Right renal pelvis (tissue), 4 donors: ENCODE measurements at places on chromosomes 5 and 9. TPM values are rescaled to one million over a fixed set of nuclear protein-coding genes. Genes with fewer than 3 reads are reported as not detected.

DNA sequence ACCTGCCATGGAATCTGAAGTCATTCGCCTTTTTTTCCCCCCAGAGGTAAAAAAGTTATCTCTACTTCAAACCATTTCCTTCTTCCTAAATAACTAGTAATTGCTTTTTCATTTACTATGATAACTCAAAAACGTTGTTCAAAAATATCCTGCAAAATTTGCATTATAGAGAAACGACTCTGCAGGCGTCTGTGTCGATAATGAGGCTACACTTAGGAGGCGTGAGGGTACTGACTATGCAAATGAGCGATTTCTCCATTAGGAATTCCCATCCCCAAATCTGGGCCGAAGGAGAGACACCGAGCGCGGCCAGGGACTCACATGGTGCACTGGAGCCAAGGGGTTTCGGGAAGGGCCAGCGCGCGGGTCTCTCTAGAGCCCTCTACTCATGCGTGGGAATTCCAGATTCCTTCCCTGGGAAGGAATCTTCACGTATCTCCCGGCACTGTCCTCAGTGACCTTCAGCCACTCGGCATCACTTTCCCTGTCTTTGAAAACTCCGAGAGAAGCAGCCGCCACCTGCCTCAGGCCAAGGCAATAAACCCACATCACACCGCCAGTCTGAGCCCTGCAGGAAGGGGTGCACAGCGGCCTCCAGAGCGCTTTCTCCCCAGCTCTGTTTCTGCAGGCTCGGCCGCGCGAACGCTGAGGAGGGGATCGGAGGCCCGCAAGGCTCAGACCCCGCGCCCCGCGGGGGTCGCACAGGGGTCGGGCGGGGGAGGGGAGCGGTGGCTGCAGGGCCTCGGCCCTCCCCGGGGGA lies 718 bp upstream of the DENND4C start:
- DNase-seq, result peak; percentile 75

DNA sequence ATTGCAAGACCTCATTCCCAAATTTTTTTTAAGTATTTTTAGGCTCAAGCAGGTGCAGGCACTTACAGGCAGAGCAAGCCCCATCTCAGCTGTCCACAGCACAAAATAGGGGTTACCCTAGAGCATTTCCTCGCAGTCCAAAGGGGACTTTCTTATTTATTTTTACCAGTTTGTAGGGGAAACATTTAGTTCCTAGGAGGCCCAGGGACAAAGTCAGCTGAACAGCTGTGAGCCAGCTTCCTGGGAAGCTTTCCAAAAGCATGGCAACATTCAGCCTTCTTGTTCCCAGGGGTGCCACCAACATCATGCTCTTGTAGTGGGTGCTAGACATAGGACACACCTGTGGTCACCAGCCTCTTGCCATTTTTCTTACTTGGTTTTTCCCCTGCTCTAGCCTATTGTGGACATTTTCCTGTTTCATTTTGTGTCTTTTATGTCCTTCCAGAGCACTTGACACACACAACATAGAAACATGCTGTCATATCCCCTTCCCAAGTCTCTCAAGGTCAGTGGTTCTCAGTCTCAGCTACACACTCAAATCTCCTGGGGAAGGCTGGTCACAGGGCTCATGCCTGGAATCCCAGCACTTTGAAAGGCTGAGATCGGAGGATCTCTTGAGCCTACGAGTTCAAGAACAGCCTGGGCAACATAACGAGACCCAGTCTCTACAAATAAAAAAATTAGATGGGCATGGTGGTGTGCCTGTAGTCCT lies 38.2 kb downstream of the HAVCR1 start:
- DNase-seq, result no peak

GRCh38 chr5:8944005-8944404 lies 601.9 kb downstream of the SEMA5A start:
- no peak for DNase-seq

Gene ADAMTS16
- 79.4 TPM for polyA plus RNA-seq

- DNase-seq, result no peak
Measured at GRCh38 chr9:124843456-124844034, 9.7 kb upstream of the WDR38 start.

GRCh38 chr5:150559088-150559487 lies 51.2 kb downstream of the NDST1 start:
- DNase-seq, result no peak

DNA sequence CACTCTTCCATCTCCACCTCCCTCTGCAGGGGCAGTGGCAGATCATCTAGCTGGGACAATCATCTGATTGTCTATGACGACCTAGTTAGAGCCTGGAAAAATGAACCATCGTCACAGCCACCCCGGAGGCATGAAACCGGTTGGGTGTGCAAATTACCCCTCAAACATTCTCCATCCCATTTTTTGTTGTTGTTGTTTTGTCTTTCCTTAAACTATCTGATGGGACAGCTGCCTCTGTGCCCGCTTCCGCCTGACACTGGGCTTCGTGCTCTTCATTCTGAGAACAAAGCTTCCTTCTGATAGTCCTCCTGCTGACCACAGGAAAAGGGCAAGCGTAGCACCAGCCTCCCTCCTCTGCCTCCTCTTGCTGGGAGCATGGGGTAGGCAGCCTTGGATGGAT lies 7.0 kb upstream of the NDST1 start:
- DNase-seq, result no peak

GRCh38 chr9:128540634-128541360 lies 11.6 kb upstream of the SPTAN1 start:
- no peak for DNase-seq

DNA sequence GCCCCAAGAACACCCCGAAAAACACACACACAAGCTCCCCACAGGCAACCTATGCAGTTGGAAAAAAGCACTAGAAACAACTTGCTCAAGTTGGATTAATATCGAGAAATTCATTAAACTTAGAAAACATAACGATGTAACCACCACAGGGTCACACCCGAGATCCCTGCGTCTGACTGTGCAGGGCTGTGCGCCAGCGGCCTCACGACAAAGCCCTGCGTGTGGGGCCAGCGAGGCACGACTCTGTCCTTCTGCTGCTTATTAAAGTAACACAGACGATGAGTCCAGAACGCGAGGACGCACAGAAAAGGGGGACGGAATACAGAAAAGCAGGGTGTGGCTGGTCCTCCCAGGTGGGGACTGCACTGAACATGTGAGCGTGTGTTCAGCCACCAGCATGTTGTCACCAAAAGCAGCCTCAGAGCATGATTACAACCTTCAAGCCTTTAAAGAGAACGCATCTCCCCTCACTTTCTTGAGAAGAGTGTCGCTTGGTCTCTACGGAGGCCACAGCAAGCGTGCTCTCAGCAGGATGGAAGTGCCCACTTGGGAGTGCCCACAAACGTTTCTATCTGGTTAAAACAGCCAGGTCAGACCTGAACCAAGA lies 14.4 kb downstream of the SLC12A7 start:
- DNase-seq, result no peak

Gene LRRC19
- polyA plus RNA-seq, result 18.1 TPM

Gene C7
- 187 TPM for polyA plus RNA-seq

Gene HRH2
- polyA plus RNA-seq, result 2.8 TPM

DNA sequence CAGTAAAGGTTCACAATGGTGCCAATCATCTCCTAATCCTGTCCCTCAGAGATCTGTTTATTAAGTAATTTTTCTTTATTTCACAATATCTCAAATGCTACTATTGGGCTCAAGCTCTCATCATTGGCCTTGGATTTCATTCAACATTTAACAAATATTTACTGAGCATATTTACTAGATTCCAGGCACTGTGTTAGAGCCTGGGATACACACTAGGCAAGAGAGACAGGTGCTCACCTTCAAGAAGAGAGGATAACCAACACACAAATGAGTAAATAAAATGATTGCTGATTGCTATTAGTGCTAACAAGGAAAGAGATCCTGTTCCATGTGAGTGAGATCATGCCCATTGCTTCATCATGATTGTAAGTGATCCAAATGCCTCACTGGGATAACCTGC lies 27.4 kb downstream of the PPP2R2B start:
- DNase-seq, result no peak

- no peak for DNase-seq
Measured at GRCh38 chr5:96789794-96790330, 17.9 kb downstream of the ERAP1 start.

Gene RASGEF1C
- 0.55 TPM for polyA plus RNA-seq

DNA sequence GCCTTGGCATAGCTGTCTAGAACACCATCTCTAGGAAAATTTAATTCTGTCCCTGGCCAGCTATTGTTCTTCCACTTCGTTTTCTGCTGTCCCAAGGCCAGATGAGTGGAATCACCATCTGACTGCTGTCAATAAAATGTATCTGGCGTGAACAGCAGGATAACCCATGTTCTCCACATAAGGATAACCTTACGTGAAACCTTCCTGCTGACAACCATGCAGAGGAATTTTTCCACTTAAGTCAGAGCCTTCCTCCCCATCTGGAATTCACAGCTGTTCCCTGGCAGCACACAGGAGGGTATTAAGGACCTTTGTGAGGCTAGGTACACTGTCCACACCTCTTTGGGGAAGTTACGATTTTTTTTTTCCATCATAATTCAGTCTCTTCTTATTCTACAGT lies 28.6 kb downstream of the RNF44 start:
- DNase-seq, result no peak

- DNase-seq, result no peak
Measured at GRCh38 chr9:128152133-128153059, 3.1 kb downstream of the LCN2 start.

Gene SDHA
- polyA plus RNA-seq, result 141 TPM

- no peak for DNase-seq
Measured at GRCh38 chr5:150557509-150557872, 49.6 kb downstream of the NDST1 start.

DNA sequence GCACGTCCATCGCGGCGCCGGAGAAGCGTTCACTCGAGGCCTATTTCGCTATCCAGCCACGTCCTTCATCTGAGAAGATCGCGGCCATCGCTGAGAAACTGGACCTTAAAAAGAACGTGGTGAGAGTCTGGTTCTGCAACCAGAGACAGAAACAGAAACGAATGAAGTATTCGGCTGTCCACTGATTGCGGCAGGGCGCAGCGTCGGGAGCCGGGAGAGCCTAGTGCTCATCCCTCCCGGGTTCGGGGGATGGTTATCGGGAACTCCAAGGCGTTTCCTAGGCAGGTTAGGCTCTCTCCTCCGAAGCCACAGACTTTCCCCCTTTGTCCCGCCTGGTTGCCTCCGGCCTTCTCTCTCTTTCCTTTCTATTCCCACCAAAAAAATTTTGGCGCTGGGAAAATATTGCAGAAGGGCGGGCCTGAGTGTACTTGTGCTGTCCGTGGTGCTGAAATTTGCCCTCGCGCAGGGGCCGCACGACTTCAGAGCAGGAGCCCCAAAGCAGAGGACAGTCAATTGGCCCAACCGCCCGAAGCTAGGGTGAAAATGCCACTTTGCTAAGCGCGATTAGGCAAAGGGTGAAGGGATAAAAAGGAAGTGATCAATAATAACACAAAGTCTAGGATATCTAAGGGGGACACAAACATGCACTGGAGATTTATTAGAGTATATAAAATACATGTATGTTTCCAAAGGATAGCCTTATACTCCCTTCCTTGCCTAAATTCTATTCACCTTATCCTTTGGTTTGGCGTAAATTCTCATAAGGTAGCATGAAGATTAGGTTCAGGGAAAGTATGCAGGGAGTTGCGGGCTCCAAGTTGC lies 1.8 kb downstream of the POU4F3 start:
- DNase-seq, result peak; percentile 61

Gene ACSL6
- polyA plus RNA-seq, result 1.7 TPM

DNA sequence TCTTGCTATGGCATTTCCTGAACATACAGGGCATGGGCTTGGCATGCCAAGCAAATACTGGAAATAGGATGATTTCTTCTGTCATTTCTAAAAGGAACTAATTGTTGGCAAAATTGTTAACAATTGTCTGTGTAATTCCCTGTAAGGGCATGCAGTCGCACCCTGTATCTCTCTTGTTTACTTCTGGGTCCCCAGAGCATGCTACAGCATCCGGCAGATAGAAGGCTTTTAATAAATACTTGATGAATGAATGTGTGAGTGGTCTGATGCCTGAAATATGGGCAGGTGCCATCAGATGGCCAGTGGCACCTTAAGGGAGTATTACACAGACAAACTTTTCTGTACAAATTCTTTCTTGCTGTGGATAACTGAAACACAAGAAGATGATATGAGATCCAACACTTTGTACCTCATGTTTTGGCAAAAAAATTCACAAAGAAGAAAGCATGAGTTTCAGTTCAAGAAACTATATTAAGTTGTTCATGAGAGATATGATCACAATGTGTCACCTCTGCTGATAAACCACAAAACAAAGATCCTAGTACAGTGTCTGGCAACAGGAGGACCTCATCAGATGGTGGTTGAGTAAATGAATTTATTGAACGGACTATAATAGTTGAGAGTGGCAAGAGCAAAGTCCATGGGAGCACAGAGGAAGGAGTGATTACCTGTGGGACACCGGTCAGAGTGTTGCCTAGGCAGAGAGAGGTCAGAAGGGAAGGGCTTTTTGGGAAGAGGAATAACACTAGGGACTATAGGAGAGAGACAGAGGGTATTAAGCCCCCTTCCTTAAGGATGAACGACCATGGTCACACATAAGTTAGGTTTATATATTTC lies 194.2 kb downstream of the ATP10B start:
- no peak for DNase-seq

DNA sequence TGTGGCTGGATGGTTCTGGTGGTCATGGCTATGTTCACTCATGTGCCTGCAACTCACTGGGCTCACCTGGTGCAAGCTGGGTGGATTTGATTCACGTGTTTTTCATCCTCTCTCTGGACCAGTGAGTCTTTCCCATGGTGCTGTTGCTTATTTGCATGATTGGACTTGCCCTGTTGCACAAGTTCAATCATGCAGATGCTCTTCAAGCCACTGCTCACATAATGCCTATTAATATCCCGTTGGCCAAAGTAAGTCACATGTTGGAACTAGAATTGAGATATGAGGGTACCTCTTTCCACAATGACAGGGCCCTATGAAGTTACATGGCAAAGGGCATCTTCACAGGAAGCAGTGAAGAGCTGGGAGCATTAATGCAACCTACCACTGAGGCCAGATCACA lies 26.5 kb upstream of the MROH2B start:
- DNase-seq, result no peak

GRCh38 chr9:114830546-114830945 lies 24.7 kb upstream of the TNFSF15 start:
- no peak for DNase-seq

Gene GABRA1
- 0.17 TPM for polyA plus RNA-seq

- DNase-seq, result no peak
Measured at GRCh38 chr5:14930486-14930885, 58.9 kb upstream of the ANKH start.
